ENCODE measurements at places on chromosomes 6 and 20.

DNA sequence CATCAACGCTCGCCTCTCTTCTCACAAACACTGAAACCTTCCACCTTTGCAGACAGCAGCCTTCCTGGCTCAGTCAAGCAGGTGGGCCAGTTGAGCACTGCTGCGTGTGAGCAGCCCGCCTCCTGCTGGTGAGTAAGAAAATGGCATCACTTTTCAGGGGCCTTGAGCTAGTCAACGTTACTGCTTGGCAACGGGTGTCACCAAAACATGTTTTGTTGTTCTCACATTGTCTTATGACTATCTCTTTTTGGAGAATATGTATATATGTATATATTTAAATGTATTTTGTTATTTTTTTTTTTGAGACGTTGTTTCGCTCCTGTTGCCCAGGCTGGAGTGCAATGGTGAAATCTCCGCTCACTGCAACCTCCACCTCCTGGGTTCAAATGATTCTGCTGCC is 97.0 kb upstream of the AGPAT4 start:
- no peak for DNase-seq

DNA sequence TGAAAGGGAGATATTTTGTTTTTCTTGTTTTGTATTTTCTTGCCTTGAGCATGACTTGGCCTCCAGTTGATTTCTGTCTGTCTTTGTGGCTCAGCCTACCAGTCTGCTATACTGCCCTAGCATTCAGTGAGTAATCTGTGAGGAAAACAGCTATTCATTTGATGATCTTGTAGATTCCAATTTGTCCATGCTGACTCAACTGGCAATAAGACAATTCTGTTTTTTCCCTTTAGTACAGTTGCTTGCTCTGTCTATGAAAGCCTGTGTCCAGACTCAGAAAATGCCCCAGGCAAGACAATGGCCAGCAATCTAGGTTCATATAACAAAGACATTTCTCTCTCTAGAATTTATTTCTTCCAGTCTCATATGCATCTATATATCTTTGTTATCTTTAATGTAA is 10.9 kb upstream of the SOX4 start:
- no peak for DNase-seq

- DNase-seq: no peak
Measured at GRCh38 chr6:151448623-151449022, 3.3 kb downstream of the RMND1 start.

DNA sequence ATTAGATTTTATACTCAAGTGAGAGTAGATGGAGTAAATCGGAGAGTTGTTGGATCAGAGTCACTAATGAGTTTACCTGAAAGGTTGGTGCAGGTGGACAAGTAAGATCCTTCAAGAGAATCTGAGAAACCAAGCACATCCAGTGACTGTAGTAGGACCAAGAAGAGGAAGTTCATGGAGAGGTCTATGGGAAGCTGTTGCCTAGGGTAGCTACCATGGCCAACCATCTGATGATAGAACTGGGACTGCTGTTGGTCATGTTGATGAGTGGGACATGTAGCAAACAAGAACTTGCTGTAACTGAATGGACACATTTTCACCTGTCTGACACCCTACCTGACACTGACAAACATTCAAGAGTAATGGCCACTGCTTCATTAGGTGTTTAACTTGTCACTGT is 11.3 kb upstream of the ADGB start:
- DNase-seq: no peak

- DNase-seq: no peak
Measured at GRCh38 chr6:120447605-120448004, 886.7 kb downstream of the TBC1D32 start.

DNA sequence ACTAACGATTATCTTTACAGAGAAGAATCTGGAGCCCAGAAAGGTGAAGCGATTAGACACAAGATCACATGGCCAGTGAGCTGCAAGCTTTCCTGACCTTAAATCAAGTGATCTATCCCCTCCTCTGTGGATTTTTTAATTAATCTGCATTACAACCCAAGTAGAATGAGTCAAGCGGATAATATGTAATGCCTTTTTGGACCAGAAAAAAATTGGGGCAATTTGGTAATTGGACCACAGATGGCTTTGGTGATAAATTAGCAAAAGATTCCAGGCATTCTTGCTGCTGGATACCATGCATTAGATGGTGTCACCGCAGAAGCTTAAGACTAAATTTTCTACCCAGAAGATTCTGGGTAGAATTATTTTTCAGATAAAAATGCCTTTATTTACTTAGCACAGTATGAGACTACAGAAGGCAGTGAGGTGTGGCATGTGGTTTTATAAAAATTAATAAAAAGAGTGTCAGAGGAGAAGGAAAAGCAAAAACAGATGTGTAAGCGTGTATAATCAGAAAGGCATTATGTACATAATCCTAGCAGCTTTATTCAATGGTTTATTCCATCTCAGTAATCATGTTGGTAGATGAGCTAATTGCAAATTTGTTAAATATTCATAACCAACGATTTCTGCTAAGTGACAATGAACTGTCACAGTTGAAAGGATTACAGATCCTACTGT is 53.9 kb upstream of the PCSK2 start:
- DNase-seq: no peak

DNA sequence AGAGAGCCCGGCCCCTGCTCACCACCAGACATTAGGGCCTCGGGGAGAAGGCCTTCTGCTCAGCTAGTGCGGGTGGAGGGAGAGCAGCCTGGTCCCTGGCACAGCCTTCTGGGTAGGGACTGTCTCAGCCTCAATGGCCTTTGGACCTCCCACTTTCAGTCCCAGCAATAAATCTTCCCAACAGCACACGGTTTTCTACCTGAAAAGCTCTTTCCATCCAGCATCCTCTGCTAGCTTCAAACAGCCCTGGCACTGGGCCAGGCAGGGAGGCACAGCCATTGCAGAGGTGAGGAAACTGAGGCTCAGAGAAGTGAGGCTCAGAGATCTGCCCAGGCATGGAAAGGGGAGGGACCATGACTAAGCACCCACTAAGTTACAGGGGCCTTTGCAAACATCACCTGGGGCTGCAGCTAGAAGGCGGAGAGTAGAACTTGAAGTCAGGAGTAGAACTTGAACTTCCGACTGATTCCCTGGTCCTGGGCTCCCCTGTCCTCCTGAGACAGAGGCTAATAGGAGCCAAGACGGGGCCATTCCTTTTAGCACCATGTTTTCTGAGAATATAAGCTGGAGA is 43.9 kb upstream of the NOL4L start:
- no peak for DNase-seq

DNA sequence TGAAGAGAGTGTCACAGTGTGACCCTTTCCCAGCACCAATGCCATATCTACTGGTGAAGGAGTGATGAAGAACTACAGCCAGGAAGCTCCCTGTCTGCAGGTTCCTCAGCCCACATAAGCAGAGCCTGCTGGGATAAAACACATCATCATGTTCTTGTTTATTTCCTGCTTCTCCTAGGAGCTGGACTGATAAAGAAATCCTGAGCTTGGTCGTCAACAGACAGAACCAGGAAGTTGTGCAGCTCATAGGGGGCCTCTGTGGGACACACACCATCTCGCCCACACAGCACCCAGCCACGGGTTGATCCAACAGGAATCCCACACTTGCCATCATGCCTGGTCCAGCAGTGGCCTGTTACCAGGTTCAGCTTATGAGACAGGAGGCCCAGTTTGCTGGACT is 2.8 kb upstream of the CSTL1 start:
- DNase-seq: no peak

GRCh38 chr6:23176883-23177282 is 607.5 kb downstream of the HDGFL1 start:
- no peak for DNase-seq

- DNase-seq: no peak
Measured at GRCh38 chr6:73608761-73609160, 45.0 kb downstream of the SLC17A5 start.

- no peak for DNase-seq
Measured at GRCh38 chr6:70412252-70413113, 825 bp upstream of the FAM135A start.

GRCh38 chr6:111727802-111728201 is 122.1 kb upstream of the TRAF3IP2 start:
- DNase-seq: no peak

- no peak for DNase-seq
Measured at GRCh38 chr6:162443101-162443500, 284.5 kb downstream of the PRKN start.

DNA sequence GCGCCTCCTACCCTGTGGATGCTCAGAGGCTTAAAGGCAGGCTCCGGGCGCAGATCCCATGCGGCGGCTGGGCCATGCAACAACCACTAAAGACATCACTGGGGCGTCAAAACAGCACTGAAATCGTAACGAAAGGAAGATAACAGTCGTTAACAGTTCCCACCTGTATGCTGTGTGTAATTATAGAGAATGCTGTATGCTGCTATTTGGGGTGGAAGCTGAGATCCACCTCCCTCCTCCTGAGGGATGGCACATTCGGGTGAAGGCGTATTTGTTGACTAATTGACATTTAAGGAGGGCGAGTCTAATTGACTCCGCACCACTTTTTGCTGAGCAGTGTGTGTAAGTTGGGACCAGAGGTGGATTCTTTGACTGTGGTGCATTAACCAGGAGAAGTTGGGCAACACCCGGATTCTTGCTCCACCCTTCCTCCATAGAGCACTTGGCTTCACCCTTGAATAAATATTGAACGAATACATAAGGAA is 687 bp downstream of the SLC35A1 start:
- peak; percentile 7 for DNase-seq

GRCh38 chr6:33843131-33844121 is 39.6 kb upstream of the MLN start:
- DNase-seq: no peak

- no peak for DNase-seq
Measured at GRCh38 chr6:133286765-133287164, 45.6 kb downstream of the EYA4 start.

DNA sequence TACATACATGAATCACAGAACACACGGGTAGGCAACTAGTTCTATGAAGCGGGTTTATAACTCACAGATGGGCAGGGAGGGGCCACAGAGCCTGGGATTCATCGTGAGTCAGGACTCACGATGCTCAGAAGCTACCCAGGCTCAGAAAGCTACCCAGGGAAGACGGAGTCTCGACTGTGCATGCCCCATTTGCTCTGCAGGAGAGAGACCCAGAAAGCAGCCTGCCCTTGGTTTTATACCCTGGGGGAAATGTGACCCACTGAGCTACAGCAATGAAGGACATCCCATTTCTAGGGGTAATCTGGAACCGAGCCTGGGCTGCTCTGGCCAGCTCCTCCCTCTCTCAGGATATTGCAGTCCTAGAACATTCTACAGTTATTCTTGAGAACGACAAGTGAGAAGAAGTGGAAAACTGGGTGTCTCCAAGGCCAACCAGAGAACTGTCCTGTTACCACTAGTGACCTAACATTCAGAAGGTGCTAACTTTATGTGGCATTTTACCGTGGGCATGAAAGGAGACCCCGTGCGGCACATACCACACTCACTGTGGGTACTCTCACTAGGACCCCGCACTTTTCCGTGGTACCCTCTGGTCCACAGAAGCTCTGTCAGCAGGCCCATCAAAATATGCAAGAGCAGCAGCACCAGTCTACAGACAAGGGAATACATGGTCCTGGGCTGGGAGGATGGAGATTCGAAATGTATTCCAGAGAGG is 201.9 kb upstream of the PMEPA1 start:
- DNase-seq: no peak

- no peak for DNase-seq
Measured at GRCh38 chr20:20207291-20207690, 155.0 kb downstream of the CFAP61 start.

GRCh38 chr20:13877793-13878192 is 93.0 kb downstream of the NDUFAF5 start:
- no peak for DNase-seq

DNA sequence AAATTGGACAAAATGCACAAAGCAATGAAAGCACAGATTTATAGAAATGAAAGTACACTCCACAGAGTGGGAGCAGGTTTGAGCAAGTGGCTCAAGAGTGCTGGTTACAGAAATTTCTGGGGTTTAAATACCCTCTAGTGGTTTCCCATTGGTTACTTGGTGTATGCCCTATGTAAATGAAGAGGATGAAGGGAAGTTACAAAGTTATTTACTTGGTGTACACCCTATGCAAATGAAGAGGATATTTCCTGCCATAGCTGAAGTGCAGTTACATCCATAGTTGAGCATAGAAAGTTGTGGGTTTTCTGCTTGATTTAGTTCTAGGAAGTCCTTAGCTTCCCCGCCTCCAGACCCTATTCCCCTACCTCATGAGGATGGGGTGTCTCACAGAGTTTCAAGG is 22.7 kb downstream of the BCAS1 start:
- DNase-seq: no peak

DNA sequence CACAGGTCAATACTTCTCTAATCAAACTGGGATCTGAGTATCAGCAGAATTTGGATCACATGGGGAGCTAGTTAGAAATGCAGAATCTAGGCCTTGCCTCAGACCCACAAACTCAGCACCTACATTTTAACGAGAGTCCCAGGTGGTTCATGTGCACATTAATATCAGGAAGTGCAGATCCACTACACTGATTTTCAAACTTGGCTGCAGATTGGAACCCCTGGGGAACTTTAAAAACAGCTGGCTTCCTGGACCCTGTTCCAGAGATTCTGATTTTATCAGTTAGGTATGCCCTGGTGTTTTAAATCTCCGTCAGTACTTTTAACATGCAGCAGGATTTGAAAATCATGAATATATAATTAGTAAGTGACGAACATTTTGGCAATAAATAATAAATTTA is 1.9 kb upstream of the CST8 start:
- no peak for DNase-seq

DNA sequence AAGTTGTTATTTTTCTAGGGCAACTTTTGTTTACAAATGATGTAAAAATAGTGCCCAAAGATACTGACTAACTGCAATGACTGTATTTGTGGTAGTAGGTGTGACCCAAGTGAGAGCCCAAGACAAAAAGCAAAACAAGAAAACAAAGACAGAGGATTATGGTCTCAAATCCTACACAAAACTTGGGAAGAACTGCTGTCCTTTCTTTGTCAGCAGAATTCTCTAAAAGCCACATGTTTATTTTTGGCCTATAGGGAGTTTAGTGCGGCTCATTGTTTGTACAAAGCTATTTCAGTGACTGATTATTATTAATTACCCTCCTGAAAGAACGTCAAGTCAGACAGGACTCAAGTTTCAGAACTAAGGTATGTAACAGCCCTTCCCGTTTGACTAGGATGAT is 509.2 kb upstream of the SLC35B3 start:
- no peak for DNase-seq

- DNase-seq: no peak
Measured at GRCh38 chr6:161658211-161658610, 384.4 kb upstream of the AGPAT4 start.

GRCh38 chr6:35176301-35177024 is 35.3 kb upstream of the TCP11 start:
- no peak for DNase-seq

DNA sequence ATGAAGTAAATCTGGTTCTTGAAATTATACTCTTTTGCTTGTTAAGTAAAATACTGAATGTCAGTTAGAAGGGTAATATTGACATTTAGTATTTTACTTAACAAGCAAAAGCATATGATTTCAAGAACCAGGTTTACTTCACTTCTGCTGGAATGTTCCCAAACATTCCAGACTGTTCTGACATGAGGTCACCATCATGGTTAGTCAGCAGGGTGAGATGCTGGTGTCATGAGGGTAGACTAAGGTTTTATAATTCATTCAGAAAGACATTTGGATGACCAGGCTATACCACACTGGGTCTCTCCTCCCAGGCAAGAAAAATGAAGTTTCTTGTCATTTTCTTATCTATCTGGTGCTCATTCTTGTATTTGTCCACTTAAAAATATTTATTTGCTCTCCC is 414.4 kb upstream of the MMS22L start:
- no peak for DNase-seq

GRCh38 chr20:858011-858410 is 24.5 kb downstream of the FAM110A start:
- DNase-seq: no peak
